ENCODE measurements at places on chromosomes 5 and 9.

GRCh38 chr5:172749881-172750633 is 20.9 kb downstream of the DUSP1 start:
- DNase-seq: no peak

GRCh38 chr9:110580850-110581249 is 1.3 kb upstream of the SVEP1 start:
- DNase-seq: no peak

- no peak for DNase-seq
These were observed 53.9 kb downstream of the TTLL11 start for GRCh38 chr9:122039234-122039633.

DNA sequence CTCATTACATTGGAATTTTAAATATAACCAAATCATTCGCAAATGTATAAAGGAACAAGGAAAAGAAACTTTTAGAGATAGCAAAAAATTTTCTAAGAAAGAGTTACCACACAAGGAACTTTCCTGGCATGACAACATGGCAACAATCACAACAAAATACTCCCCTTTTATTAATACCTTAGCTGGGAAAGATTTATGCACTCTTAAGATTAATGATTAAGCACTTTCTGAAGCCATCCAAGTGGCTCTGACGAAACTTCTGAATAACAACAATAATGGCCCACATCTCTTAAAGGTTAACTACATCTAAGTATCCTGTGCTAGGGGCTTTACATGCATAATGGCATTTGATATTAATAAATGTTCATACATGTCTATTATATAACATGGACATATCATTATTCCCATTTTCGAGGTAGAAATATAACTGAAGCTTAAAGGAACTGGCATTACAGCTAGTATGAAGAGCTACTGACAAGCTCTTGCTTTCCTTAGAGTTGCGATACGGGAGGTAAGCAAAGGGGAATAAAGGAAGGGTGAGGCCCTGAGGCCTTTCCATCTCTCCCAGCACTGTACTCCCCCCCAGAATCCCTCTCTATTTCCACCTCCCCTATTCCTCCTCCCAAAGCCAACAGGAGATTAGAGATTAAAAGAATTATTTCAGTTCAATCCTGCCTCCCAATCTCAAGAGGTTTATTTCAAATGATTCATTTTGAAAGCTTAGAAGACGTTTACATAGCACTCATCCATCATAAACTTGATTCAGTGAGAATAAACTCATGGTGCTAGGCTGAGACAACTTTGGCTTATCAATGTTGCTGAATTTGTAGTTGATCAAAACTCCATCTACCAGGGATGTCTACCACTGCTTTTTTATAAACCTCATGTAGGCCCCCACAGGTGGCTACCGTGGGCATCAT is 9.6 kb downstream of the MTMR12 start:
- DNase-seq: no peak

DNA sequence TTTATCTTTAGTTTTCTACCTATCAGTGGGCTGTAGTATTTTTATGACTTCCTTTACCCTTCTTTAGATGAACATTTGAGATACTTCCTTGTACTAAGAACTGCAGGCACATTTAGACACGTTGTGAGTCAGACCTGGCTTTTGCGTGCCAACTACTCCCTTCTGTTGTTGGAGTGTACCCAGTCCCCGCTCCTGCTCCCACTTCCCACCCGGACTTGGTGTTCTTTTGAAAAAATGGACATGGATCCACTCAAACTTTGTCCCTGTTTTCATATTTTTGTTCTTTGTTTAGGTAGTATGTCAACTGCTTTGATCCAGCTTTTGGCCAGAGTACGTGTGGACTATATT is 60.7 kb downstream of the PARP8 start:
- DNase-seq: no peak

DNA sequence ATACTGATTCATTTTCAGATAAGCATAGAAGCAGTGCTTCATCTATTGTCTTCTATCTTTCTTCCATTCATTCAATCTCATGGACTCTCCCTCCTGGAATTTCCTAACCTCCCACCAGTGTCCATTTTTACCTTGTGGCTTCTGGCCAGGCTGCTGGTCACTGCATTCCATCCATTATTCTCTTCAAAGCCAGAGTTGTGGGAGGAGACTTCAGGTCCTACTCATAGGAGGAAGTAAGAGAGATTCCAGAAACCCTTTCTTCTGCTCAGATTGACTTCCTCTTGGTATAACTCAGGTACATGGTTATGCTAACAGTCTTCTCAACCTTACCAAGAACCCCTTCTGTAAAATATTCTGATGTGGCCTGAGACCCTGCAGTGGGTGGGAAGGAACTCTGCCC is 153.3 kb upstream of the SLC12A2 start:
- no peak for DNase-seq

DNA sequence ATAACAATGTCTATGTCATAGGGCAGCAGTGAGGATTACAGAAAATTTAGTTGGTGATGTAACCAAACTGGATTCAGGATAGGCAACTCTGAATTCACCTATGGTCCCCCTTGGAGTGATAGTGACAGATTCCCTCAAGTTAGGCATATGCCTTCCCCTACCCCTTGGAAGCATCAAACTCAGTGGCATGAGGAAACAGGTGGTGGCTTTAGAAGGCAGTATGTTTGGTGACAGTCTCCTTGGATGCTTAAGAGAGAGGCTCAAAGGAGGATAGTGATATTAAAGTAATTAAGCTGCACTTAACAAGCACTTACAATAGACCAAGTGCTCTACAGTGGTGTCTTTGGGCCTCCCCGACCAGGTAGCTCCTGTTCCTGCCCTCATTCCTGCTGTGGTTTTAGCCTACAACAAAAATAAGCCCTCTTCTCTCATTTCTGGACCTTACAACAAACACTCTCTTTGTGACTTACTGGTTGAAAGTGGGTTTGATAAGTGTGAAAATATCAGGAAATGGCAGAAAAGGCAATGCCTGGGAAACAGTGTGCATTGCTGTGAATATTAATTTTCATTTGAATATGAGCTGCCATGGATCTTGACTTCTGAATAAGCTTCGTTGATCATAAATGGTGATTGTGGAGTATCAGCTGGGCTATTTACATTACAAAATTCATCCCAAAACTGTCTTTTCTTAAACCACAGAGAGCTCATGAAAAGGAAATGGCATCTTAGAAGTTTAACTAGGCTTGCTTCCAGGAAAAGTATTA is 29.2 kb downstream of the NR4A3 start:
- no peak for DNase-seq

DNA sequence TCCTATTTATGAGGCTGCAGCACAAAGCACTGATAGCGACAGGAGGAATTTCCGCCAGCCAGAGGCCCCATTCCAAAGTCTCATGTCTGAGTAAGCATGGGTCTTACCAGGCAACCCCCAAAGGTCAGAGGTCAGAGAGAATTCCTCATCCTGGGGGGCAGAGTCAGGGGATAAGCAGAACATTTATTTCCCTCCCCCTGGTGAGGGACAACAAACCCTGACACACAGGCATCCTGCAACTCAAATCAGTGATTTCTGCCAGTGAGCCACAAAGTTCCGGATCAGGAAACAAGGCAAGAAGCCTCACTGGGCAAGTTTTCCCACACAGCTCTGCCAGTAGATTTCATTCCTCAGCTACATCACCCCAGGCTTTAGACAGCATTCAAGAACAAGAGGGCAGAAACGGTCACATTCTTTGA is 37.0 kb downstream of the ADAMTS12 start:
- DNase-seq: no peak

DNA sequence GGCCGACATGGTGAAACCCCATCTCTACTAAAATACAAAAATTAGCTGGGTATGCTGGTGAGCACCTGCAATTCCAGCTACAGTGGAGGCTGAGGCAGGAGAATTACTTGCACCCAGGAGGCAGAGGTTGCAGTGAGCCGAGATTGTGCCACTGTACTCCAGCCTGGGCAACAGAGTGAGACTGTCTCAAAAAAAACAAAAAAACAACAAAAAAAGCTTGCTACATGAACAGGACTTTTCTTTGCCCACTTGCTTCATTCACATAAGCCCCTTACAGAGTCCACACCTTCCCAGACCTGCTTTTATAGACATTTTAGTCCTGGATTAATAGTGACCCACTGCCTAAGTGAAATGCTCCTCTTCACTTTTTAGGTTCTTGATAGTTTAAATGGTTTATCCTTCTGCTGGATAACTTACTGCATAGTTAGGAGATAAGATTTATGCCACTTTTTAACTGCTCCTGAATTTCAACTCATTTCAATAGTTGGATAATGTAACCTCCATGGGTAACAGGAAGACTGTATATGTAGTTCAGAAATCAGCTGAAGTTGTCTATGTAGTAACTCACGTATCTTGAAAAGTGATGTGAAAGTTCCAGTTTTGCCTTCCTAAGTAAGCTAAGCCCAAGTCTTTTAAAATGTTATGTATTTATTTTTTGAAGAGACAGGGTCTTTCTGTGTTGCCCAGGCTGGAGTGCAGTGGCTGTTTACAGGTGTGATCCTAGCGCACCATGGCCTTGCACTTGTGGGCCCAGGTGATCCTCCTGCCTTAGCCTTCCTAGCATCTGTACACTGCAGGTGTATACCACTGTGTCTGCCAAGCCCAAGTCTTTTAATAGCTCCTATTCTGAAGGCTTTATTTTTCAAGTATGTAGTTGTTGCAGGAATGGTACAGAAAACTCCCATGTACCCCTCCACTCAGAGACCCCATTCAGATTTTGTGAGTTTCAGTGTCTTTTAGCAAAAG is 19.7 kb downstream of the SUB1 start:
- DNase-seq: no peak

DNA sequence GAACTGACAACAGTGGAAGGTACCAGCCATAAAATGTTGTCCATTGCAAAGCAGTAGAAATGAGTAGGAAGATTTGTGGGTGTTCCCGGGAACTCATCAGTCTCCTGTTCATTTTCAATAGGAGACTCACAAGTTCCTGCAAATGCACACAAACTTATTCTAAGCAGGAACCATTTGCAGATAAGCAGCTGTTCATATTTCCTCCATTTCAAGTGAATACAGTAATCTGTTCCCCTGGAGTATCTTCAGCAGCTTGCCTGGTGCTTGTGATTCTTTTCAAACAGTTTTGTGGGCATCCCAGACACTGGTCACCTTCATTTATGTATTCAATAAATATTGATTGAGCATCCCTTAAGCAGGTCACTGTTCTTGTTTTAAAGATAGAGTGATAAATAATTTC is 1315.5 kb upstream of the C9orf72 start:
- DNase-seq: no peak

DNA sequence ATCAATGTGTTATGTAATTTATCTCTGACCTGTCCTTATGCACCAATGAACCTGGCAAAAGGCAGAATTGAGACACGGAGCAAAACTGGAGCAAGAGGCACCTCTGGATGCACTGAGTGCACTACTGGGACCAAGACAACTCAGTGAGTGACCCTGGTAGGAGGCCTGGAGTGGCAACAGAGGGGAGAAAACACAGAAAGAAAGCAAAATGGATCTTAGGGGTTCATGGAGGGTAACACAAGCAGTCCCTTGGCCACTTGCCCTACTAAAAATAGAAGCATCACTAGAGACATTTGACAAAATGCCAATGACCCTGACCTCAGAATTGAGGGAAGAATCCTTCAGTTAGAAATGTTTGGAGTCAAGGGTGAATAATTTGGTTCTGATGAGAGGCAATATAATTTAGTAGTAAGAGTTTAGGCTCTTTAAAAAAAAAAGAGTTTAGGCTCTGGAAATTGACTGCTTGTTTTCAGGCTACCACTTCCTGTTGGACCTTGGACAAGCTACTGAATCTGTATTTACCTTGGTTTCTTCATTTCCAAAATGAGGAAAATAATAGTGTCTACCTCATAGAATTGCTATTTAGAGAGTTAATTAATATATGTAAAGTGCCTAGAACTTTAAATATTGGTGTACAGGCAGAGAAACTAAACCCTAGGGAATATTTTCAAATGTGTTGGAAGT is 234.9 kb upstream of the TARS1 start:
- DNase-seq: no peak

Measured in stimulated activated naive CD4-positive, alpha-beta T cell treated with Interleukin-2 at 50 U/mL for 16 hours (primary cell).